ENCODE measurements at places on chromosomes 4 and X.
A peak's percentile ranks its signal among the peaks of the same experiment; 100 is the strongest.

DNA sequence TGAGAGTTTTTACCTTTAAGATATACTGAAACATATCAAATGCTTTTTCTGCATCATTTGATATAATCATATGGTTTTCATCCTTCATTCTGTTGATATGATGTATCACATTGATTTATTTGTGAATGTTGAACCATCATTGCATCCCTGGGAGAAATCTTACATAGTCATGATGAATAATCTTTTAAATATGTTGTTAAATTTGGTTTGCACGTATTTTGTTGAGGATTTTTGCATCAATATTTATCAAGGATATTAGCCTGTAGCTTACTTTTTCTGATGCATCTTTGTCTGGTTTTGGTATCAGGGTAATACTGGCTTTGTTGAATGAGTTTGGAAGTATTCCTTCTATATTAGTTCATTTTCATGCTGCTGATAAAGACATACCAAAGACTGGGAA lies 541.4 kb downstream of the TLL1 start:
- DNase-seq: no peak

DNA sequence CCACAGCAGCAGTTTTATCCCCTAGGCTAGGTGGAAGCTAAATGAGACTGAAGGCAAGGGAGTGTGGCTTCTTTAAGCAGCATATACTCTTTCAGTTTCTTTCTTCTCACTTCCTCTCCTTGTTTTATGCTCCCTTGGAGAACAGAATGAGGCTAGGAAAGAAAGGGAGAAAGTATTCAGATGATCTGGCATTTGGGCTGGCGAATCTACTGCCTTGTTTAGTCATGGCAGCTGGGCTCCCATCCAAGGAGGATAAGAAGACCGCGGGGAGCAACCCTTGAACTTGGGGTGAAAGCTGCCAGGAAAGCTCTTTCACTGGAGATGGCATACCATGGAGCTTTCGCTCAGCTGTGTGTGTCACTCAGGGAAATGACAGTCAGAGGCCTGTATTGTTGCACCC lies 72.1 kb downstream of the ARHGEF38 start:
- no peak for DNase-seq

- no peak for DNase-seq
Measured at GRCh38 chr4:119284876-119285780, 36.8 kb downstream of the FABP2 start.

GRCh38 chr4:117796677-117797076 lies 237.6 kb upstream of the NDST3 start:
- DNase-seq: no peak

- DNase-seq: no peak
Measured at GRCh38 chr4:18111081-18111480, 89.5 kb upstream of the LCORL start.

- DNase-seq: no peak
Measured at GRCh38 chr4:81915430-81915829, 443.7 kb upstream of the RASGEF1B start.

GRCh38 chr4:184324939-184325477 lies 107.3 kb upstream of the ENPP6 start:
- DNase-seq: no peak

DNA sequence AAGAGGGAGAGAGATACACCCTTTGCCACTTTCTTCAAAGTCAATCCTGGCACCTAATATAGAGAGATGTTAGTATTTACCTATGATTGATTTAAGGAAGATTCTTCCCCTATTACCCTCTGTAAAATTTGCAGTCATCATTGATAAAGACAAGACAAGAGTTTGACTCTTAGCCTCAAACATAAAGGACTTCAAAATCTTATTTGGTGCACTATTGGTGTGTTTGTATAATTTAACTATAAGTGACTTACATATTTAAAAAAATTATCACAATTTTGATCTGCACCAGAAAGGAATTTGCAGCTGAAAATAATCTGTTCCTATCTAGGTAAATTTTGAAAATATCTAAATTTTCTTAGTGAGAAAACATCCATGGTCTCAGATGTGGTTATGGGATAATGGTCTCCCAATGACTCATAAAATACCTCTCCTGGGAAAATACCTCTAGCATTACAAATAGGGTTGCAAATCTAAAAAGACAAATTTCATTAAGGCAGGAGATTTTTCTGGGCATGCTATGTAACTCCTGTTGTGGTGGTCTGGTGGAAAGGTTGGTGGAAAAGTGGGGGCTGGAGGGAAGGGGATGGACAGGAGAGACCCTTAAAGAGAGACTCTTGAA lies 173.6 kb upstream of the MED14 start:
- DNase-seq: peak; percentile 42

GRCh38 chr4:184853436-184853835 lies 27.7 kb upstream of the ACSL1 start:
- no peak for DNase-seq

- no peak for DNase-seq
Measured at GRCh38 chr4:76198411-76199237, 15.0 kb downstream of the SCARB2 start.

GRCh38 chr4:177660223-177660622 lies 218.0 kb upstream of the AGA start:
- no peak for DNase-seq

GRCh38 chrX:1582686-1583437 lies 8.5 kb upstream of the AKAP17A start:
- no peak for DNase-seq

DNA sequence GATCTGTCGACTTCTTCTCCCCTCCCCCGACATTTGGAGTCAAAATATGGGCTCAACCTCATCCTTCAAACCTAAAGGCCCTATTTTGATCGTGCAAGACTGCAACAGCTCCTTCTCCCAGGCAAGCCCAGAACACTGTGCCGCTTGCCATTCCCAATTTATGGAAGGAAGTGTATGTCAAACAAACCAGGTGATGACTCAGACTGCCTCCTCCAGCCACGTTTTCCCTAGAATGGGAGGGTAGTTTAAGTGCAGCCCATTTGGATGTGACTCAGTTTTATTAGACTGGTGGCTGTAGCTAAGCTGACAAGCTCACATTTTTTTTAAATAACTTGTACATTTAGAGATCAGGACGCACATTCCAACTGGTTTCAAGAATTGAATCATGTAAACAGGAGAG lies 570.4 kb upstream of the DIPK2B start:
- peak; percentile 78 for DNase-seq

GRCh38 chr4:83651846-83652245 lies 115.9 kb downstream of the GPAT3 start:
- no peak for DNase-seq

- DNase-seq: no peak
Measured at GRCh38 chr4:124737619-124738018, 25.1 kb upstream of the ANKRD50 start.

GRCh38 chrX:45862801-45863200 lies 662.1 kb upstream of the DIPK2B start:
- no peak for DNase-seq

DNA sequence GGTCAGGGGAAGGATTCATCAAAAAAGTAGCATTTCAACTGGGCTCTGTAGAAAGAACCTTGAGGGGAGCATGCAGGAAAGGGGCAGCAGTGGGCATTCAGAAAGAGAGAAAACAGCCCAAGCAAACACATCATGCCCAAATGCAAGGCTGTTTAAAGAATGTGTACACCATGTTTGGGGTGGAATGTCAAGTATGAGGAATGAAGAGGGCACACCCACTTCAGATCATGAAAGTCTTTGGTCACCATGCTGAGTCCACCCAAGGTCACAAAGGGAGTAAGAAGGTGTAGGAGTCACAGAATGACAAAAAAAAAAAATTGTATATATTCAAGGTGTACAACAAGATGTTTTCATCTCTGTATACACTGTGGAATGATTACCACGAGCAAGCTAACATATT lies 9.4 kb downstream of the S100G start:
- DNase-seq: no peak

All from fibroblast of skin of left biceps (primary cell).